Prostate gland (tissue), 2 donors: ENCODE measurements at places on chromosomes 1 and 21.

DNA sequence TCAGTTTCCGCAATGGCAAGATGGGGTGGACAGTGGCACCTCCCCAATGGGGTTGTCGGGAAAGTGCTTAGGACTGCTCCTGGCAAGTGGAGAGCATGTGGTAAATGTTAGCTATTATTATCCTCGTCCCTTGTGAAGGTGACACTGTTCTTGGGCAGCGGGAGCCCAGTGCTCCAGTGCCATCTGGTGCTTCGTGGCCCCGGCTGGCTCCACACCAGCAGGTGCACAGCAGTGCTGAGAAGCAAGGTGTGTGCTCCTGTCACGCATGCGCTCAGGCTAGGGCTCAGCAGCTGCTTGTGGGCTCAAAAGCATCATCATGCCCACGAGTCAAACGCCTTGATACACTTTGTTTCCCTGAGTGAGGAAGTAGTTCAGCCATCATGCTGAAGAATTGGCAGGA lies 24.9 kb upstream of the KCNC4 start:
- no peak for DNase-seq

DNA sequence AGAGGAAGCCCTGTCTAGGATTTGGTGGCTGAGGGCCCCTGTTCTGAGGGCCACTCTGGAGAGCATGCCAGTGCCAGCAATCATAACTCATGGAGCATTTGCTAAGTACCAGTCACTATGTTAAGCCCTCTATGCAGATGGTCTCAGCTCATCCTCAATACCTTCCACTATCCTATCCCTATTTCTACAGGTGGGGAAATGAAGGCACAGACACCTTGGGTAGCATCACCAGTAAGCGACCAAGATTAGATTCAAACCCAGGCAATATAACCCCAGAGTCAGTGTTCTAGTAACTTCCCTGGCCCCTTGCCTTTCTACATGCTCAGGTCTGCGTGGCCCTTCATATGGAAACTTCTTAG lies 7.9 kb upstream of the NBPF1 start:
- DNase-seq: no peak

- no peak for DNase-seq
Observed at GRCh38 chr1:52225174-52225573, 83.3 kb downstream of the ZFYVE9 start.

DNA sequence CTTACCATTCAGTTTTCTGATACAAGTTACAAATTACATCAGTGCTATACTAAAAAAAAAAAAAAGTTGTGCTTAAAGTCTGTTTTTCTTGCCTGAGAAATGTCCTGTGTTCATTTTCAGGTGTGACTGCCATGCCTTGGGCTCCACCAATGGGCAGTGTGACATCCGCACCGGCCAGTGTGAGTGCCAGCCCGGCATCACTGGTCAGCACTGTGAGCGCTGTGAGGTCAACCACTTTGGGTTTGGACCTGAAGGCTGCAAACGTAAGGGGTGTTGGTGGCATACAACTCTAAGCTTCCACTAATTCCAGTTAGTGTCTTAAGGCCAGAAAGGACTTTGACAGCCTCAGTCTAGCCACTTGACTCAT lies 60.1 kb upstream of the LAMC2 start:
- no peak for DNase-seq

- DNase-seq: no peak
Observed at GRCh38 chr1:205441318-205441633, 14.6 kb downstream of the BLACAT1 start.

DNA sequence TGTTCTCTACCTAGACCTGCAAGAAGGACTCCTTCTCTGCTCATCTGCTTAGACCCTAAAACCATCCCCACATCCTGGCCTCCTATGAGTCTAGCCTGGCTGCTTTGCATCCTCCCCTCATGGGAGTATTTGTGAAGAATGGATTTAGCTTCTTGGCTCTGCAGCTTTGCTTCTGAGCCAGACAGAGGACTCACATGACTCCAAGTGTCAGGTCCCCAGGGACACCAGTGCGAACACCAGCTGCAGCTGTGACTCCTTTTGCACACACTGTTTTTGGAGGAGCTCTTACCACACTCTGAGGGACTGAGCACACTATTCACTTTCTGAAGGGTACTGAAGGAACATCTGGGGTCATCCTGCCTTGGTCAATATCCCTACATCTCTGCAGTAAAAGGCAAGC lies 131.8 kb upstream of the SGIP1 start:
- DNase-seq: no peak

DNA sequence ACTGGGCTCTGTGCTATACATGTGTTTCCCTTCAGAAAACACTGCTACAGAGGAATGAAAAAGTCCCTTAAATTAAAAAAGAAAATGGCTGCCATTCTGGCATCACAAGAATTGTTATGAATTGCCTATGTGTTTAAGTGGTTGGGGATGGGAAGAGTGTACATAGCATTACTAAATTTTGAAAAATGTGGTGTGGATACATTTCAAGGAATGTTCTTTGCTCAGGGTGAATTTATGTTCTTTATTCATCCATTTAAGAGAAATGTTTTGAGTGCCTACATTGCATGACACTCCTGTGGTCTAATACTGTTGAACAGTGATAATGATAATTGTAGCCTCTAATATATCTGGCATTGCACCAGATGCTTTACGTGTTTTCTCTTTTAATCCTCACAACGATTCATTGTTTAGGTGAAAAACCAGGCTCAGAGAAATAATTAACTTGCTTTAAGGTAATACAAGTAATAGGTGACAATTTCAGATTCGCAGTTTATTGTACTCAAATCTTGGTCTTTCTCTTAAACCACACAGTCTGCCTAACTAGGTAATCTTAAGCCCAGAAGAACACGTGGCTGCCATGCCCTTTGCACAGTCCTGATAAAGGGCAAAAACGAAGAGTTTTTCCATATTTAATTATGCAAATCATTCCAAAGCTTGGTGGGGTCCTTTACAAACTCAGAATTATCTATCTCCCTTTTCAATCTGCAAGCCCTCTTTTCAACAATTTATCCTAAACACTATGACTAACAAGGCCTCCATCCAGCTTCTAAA lies 31.5 kb downstream of the DPT start:
- DNase-seq: no peak

GRCh38 chr1:30888391-30888790 lies 20.2 kb downstream of the SDC3 start:
- peak; percentile 45 for DNase-seq
